ENCODE measurements at places on chromosomes 13 and 19. TPM values are rescaled to one million over a fixed set of nuclear protein-coding genes. Genes with fewer than 3 reads are reported as not detected.

- peak; percentile 59 for DNase-seq
- H3K4me1 ChIP-seq, result peaks cover 17% of the 10 kb centered on the region
- H3K27me3 ChIP-seq, result peaks cover 4% of the 10 kb centered on the region
- H3K27ac ChIP-seq, result peak overlapping the region; percentile 81
- H3K4me3 ChIP-seq, result peak overlapping the region; percentile 41
These were observed 33.9 kb upstream of the CEACAM8 start for GRCh38 chr19:42628411-42629140.

DNA sequence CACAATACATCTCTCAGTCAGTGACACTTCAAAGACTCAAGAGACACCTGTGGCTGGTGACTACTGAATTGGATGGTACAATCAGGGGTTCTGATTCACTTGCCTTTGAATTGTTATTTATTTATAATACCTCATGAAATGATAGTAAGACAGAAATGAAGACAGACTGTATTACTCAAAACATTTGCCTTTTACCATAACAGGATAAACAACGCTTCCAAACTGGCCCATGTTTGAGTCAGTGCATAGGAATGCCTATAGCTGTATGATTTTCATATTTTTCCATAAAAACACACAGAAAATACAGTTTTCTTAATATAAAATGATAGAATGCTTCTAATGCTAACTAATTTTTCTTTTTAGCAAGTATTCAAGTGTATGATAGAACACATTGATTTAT lies 59.5 kb upstream of the FGF14 start:
- no peak overlapping the region for H3K27ac ChIP-seq
- H3K4me3 ChIP-seq, result no peak overlapping the region
- H3K27me3 ChIP-seq, result peaks cover 9% of the 10 kb centered on the region
- H3K36me3 ChIP-seq, result no peaks in the 10 kb centered on the region

DNA sequence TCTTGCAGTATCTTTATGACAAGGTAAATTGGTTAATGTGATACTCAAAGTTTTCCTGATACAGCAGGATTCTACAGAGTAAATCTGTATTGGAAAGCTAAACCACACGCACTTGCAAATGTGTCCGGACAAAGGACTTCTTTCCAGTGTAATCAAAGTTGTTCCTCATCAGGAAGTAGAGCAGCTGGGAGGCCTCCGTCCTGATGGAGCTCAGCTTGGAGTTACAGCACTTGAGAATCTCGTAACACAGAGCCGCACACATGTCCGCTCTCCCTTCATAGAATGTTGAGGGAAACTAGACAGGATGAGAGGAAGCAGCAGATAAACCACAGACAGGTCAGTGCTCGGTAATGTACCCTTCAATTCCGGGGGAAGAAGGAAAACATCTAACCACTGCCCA lies 78.8 kb upstream of the SLC15A1 start:
- H3K27me3 ChIP-seq, result no peaks in the 10 kb centered on the region
- DNase-seq, result no peak
- H3K36me3 ChIP-seq, result peaks cover 58% of the 10 kb centered on the region
- H3K27ac ChIP-seq, result no peak overlapping the region
- no peak overlapping the region for H3K4me3 ChIP-seq

GRCh38 chr13:89310943-89311672 lies 1639.9 kb downstream of the SLITRK5 start:
- no peaks in the 10 kb centered on the region for H3K36me3 ChIP-seq
- DNase-seq, result no peak
- no peak overlapping the region for H3K27ac ChIP-seq
- no peak overlapping the region for H3K4me3 ChIP-seq
- no peaks in the 10 kb centered on the region for H3K27me3 ChIP-seq

DNA sequence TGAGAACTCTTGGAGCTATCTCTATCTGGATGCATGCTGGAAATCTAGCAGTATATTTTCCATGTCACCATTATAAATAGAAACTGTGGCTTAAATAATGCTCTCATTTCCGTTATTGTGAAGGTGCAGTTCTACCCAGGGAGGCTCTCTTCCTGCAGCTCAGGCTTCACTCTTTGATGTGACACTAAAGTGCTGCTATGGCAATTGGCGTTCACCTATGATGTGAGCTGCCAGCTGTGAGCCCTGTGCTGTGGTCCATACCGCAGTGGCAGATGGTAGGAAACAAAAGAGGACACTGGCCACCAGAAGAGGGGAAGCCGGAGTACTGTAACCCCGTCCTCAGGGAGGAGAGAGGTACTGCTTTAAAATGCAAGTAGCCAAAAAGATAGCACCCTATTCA lies 40.6 kb upstream of the ZNF681 start:
- no peaks in the 10 kb centered on the region for H3K27me3 ChIP-seq
- peaks cover 4% of the 10 kb centered on the region for H3K4me1 ChIP-seq
- H3K4me3 ChIP-seq, result peak overlapping the region; percentile 72
- no peaks in the 10 kb centered on the region for H3K36me3 ChIP-seq

DNA sequence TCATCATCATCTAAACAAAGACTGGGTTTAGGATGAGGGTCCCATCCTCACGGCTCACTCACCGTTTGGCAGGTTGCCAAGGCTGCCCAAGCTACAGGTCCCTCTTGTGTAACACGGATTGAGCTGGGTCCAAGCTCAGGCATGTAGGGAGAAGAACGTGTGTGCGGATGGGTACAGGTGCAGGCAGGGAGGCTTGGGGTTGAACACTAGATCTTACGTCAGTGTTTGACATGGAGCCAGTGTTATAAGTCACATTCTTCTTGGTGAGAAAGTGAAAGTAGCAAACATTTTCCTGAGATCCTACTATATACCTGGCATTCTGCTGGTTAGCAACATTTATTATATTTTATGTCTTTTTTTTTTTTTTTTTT lies 136.8 kb upstream of the RNF113B start:
- H3K36me3 ChIP-seq, result no peaks in the 10 kb centered on the region
- H3K27ac ChIP-seq, result no peak overlapping the region
- H3K27me3 ChIP-seq, result no peaks in the 10 kb centered on the region
- no peak overlapping the region for H3K4me3 ChIP-seq
- no peak for DNase-seq
- no peaks in the 10 kb centered on the region for H3K4me1 ChIP-seq

DNA sequence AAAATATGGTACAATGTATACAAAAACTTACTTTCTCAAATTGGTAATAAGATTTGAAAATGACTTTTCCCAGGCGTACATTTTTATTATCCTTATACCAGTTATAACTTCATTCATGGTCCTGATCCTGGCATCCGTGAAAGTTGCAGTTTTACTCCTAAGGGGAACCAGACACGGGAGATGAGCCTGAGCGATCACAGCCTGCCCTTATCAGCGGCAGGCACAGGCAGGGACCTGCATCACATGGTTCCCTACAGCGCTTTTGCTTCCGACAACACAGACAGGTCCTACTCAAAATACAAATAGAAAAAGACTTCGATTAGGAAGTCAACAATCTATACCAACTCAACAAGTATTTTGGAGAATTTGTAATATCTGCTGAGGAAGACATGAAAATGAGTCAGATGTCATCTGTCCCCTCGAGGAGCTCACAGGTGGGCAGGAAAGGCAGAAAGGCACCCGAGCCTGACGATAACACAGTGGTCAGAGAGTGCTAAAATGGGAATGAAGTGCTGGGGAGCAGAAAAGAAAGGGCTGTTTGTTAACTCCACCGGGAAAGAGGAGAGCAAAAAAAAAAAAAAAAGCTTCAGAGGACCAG lies 93.4 kb downstream of the ABCC4 start:
- no peaks in the 10 kb centered on the region for H3K36me3 ChIP-seq
- H3K4me3 ChIP-seq, result no peak overlapping the region
- DNase-seq, result no peak
- no peak overlapping the region for H3K27ac ChIP-seq

DNA sequence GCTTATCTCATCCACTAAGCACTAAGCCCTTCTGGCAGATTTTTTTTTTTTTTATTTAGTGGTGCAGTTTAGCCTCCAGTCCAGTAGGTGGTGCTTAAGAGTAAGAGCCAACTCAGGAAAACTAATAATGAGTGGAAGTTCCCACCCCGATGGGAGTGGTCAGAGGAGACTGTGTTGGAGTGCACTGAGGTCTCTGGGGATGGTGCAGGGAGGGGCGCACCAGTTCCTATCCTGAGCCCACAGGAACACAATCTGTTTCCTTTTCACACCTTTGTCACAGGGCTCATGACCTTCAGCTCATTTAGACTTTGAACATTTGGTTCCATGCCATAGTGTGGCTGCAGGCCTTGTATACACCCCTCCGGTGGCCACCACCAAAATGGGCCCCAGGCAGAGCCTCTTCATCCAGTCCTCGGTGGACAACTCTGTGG lies 367.4 kb downstream of the SPRY2 start:
- peak; percentile 49 for DNase-seq
- H3K27ac ChIP-seq, result no peak overlapping the region
- no peaks in the 10 kb centered on the region for H3K27me3 ChIP-seq
- H3K4me3 ChIP-seq, result no peak overlapping the region

GRCh38 chr19:41276231-41276630 lies 12.1 kb downstream of the HNRNPUL1 start:
- DNase-seq, result no peak
- no peak overlapping the region for H3K4me3 ChIP-seq
- peaks cover 87% of the 10 kb centered on the region for H3K36me3 ChIP-seq

GRCh38 chr13:67148161-67148571 lies 82.0 kb downstream of the PCDH9 start:
- H3K27me3 ChIP-seq, result no peaks in the 10 kb centered on the region
- no peaks in the 10 kb centered on the region for H3K36me3 ChIP-seq
- H3K4me3 ChIP-seq, result no peak overlapping the region
- no peak for DNase-seq

- H3K4me1 ChIP-seq, result peaks cover 22% of the 10 kb centered on the region
- H3K4me3 ChIP-seq, result peak overlapping the region; percentile 84
- H3K27ac ChIP-seq, result peak overlapping the region; percentile 98
- peaks cover 16% of the 10 kb centered on the region for H3K36me3 ChIP-seq
- no peak for DNase-seq
These were observed 11.5 kb upstream of the CAPNS1 start for GRCh38 chr19:36128392-36128736.

DNA sequence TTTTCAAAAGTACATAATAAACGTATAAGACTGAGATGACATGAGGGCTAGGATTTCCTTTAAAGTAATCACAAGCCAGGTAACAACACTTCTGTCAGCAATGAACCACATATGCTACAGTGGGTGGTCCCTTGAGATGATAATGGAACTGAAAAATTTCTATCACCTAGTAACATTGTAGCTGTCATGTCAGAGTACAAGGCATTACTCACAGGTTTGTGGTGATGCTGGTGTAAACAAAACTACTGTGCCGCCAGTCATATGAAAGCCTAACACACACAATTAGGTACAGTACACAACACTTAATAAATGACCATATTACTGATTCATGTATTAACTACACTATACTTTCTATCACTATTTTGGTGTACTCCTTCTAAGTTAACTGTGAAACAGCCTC lies 36.8 kb downstream of the MIPEP start:
- H3K27me3 ChIP-seq, result no peaks in the 10 kb centered on the region
- H3K4me3 ChIP-seq, result no peak overlapping the region
- H3K27ac ChIP-seq, result no peak overlapping the region
- no peaks in the 10 kb centered on the region for H3K36me3 ChIP-seq

- H3K27me3 ChIP-seq, result no peaks in the 10 kb centered on the region
- H3K4me1 ChIP-seq, result peaks cover 28% of the 10 kb centered on the region
- H3K27ac ChIP-seq, result no peak overlapping the region
- no peak for DNase-seq
- peak overlapping the region; percentile 55 for H3K4me3 ChIP-seq
- H3K36me3 ChIP-seq, result peaks cover 14% of the 10 kb centered on the region
These were observed 1.8 kb downstream of the TNFAIP8L1 start for GRCh38 chr19:4641132-4641531.

GRCh38 chr13:82867284-82867683 lies 1015.0 kb downstream of the SLITRK1 start:
- no peaks in the 10 kb centered on the region for H3K27me3 ChIP-seq
- H3K36me3 ChIP-seq, result no peaks in the 10 kb centered on the region
- no peak overlapping the region for H3K27ac ChIP-seq

GRCh38 chr13:27295096-27295495 lies 24.5 kb downstream of the RASL11A start:
- H3K4me3 ChIP-seq, result no peak overlapping the region
- no peak overlapping the region for H3K27ac ChIP-seq

DNA sequence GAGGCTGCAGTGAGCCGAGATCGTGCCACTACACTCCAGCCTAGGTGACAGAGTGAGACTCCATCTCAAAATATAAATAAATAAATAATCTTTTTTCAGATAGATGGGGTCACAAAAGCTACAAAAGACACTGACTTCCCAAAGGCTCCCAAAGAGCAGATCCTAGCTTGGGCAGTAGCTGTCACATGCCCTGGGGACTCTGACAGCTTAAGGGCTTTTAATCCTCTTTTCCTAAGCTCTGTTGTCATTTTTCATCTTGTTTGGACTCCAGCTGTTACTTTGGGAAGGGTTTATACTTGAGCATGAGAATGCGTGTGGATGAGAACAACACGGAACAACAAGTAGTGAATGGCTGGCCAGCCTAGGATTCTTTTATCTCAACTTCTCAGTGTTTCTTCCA lies 231.7 kb downstream of the MZT1 start:
- no peak for DNase-seq
- H3K36me3 ChIP-seq, result no peaks in the 10 kb centered on the region

DNA sequence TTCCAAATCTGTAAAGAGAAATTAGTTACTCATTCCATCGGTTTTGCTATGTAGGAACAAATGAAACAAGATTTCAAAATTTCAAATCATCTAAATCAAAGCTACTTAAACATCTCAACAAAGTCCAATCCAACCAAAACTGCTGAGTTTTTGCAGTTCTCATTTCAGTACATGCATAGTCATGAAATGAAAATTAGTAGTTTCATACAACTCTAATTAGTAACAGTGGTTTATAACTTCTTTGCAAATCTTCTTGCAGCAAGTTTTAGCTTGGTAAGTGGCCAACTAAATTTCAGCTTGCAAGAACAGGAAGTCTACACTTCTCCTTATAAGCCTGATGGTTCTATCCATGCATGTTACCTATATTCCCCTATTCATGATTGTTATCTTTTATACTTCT lies 75.6 kb downstream of the SPRY2 start:
- no peak for DNase-seq
- H3K27me3 ChIP-seq, result no peaks in the 10 kb centered on the region
- no peak overlapping the region for H3K27ac ChIP-seq
- no peaks in the 10 kb centered on the region for H3K36me3 ChIP-seq
- no peak overlapping the region for H3K4me3 ChIP-seq

DNA sequence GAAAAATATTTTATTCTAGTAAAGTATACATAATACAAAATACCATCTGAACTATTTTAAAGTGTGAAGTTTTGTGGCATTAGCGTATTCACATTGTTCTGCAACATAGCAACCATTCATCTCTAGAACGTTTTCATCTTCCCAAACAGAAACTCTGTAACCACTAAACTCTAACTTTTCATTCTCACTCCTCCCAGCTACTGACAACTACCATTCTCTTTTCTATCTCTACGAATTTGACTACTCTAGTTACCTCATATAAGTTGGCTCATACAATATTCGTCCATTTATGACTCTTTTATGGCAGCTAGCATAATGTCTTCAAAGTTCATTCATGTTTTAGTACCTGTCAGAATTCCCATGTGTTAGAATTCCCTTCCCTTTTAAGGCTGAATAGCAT lies 150.5 kb upstream of the MIR17HG start:
- no peak overlapping the region for H3K4me3 ChIP-seq
- no peaks in the 10 kb centered on the region for H3K4me1 ChIP-seq
- no peak overlapping the region for H3K27ac ChIP-seq

POLRMT gene
- 104 TPM for total RNA-seq

SYNGR4 gene
- total RNA-seq, result 0.33 TPM

CD70 gene
- 47.4 TPM for total RNA-seq

CALM3 gene
- 479 TPM for total RNA-seq

CBY2 gene
- total RNA-seq, result not detected

OLFM2 gene
- total RNA-seq, result 0.88 TPM

OR7G1 gene
- not detected for total RNA-seq

LYPD5 gene
- total RNA-seq, result 0.42 TPM

SKA3 gene
- 39.6 TPM for total RNA-seq

IZUMO2 gene
- not detected for total RNA-seq

PRR22 gene
- total RNA-seq, result 7.5 TPM

ADAMTSL5 gene
- total RNA-seq, result 5.4 TPM

MED25 gene
- 49.1 TPM for total RNA-seq

All from activated CD4-positive, alpha-beta T cell treated with anti-CD3 and anti-CD28 coated beads, Interleukin-2, amount 10 ng/mL, durations not matched to agents 24 days and 14 days (primary cell).